ENCODE measurements at places on chromosomes 2 and 18. TPM values are rescaled to one million over a fixed set of nuclear protein-coding genes. Genes with fewer than 3 reads are reported as not detected.

The RTP5 gene
- not detected for total RNA-seq

The CYP20A1 gene
- 18.9 TPM for total RNA-seq

The NEB gene
- not detected for total RNA-seq

The PLGLB2 gene
- total RNA-seq = 0.47 TPM

The MLPH gene
- 31.9 TPM for total RNA-seq

The ADRA2B gene
- not detected for total RNA-seq

The NETO1 gene
- not detected for total RNA-seq

The FTCDNL1 gene
- total RNA-seq = 0.71 TPM

The BOLL gene
- total RNA-seq = not detected

The UGT1A7 gene
- total RNA-seq = not detected

DNA sequence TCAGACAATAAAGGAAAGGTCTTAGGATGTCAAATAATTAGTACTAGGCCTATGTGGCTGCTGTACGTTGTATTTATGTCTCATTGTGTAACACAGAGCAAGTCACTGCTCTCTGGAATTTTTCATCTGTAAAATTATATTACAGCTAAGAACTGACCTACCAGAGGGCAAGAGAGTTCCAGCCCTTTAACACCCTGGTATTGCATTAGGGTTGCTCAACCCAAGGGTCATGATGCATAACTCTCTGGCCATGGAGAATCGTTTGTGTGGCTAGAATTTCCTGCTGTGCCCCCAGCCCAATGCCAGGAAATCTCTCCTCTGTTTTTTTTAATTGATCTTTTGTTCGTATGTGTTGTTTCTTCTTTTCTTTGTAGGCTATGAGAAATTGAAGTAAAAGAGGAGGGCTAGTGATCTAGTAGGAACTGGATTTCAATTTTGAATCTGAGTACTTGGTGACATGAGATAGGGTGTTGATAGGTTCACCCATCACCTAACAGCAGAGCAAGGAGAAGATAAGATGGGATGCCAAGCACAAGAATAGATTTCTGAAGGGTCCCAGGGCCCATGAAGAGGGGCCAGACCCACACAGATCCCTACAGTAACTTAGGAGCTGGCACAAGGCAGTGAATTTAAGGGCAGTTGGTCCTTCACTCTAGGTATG is 571.2 kb upstream of the TNP1 start:
- no peak overlapping the region for H3K27ac ChIP-seq
- H3K4me3 ChIP-seq = no peak overlapping the region
- peaks cover 1% of the 10 kb centered on the region for H3K27me3 ChIP-seq
- H3K36me3 ChIP-seq = no peaks in the 10 kb centered on the region

DNA sequence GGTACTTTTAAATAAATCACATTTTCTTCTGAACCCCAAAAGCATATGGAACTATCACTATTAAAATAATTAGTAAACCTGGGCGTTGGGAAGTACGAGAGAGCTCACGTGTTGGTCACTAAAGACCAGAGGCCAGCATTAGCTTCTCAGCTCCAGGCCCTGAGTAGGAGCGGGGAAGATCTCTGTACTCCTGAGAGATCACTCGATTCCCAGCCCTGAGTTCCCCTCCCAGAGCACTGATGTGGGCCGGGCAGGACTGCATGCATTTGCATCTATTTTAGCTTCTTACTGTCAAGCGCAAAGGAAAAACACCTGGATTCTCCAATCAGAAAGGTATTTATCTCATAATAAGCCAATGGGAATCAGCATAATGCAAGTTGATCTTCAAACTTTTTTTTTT is 6.2 kb downstream of the PXDN start:
- peak overlapping the region; percentile 94 for H3K27ac ChIP-seq
- H3K4me1 ChIP-seq = peaks cover 80% of the 10 kb centered on the region
- peaks cover 6% of the 10 kb centered on the region for H3K27me3 ChIP-seq
- 0 out of 2 replicates have a peak overlapping the region, but pooled peaks have one; percentile 5 for H3K4me3 ChIP-seq
- DNase-seq = no peak
- H3K36me3 ChIP-seq = peaks cover 52% of the 10 kb centered on the region

GRCh38 chr2:44671916-44672315 is 269.6 kb upstream of the SIX3 start:
- no peak for DNase-seq
- no peaks in the 10 kb centered on the region for H3K4me1 ChIP-seq
- H3K27ac ChIP-seq = no peak overlapping the region
- H3K4me3 ChIP-seq = no peak overlapping the region
- H3K27me3 ChIP-seq = no peaks in the 10 kb centered on the region
- no peaks in the 10 kb centered on the region for H3K36me3 ChIP-seq

GRCh38 chr2:30195016-30195415 is 36.3 kb upstream of the LBH start:
- H3K4me3 ChIP-seq = no peak overlapping the region
- peaks cover 13% of the 10 kb centered on the region for H3K27me3 ChIP-seq
- no peak for DNase-seq
- peaks cover 17% of the 10 kb centered on the region for H3K4me1 ChIP-seq
- no peak overlapping the region for H3K27ac ChIP-seq

DNA sequence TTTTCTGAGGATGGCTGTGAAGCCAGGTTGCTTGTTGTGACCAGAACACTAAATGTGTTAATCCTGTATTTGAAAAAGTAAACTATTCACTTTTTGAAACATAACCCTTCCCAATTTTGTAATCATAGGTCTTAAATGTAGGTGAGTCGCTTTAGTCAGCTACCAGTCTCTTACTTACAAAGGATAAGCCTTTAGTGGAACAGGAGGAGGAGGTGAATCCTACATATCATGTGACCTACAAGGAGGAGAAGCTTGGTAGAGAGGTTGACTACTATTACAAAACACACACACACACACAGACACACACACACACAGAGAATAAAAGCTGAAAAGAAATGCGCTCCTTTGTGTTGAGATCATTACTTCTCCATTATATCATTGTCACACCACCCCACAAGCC is 59.9 kb upstream of the SPAG16 start:
- H3K4me3 ChIP-seq = no peak overlapping the region
- H3K27ac ChIP-seq = no peak overlapping the region
- H3K36me3 ChIP-seq = no peaks in the 10 kb centered on the region

DNA sequence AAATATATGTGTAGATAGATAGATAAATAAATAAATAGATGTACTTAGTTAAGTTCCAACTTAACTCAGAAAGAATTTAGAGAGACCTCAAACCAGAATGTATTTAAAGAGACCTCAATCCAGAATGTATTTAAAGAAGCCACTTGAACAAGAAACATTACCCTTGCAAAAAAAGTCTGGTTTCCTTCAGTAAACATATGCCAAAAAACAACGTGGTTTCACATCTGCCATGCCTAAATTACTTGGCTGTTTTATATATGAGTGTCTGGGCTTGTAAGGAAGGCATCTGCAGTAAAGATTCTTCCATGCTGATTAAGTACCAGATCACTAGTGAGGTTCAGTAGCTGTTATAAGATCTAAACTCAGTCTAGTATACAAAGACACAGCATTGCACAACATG is 29.1 kb upstream of the RPE start:
- no peak overlapping the region for H3K27ac ChIP-seq
- no peaks in the 10 kb centered on the region for H3K4me1 ChIP-seq
- peak; percentile 4 for DNase-seq
- H3K36me3 ChIP-seq = no peaks in the 10 kb centered on the region
- H3K27me3 ChIP-seq = peaks cover 2% of the 10 kb centered on the region
- H3K4me3 ChIP-seq = no peak overlapping the region

DNA sequence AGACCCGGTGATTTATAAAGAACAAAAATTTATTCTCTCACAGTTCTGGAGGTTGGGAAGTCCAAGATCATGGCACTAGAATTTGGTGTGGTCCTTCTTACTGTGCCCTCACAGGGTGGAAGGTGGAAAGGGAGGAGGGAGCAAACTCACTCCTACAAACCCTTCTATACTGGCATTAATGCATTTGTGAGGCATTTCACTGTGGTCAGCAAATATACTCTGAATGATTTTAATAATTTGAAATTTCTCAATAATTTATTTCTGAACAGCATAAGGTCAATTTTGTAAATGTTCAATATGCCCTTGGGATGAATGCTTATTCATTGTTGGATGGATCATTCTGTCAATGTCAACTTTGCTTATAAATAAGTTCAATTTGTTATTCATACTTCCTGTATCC is 120.6 kb downstream of the GATA6 start:
- H3K4me1 ChIP-seq = peaks cover 8% of the 10 kb centered on the region
- H3K36me3 ChIP-seq = no peaks in the 10 kb centered on the region
- DNase-seq = no peak
- H3K4me3 ChIP-seq = no peak overlapping the region

DNA sequence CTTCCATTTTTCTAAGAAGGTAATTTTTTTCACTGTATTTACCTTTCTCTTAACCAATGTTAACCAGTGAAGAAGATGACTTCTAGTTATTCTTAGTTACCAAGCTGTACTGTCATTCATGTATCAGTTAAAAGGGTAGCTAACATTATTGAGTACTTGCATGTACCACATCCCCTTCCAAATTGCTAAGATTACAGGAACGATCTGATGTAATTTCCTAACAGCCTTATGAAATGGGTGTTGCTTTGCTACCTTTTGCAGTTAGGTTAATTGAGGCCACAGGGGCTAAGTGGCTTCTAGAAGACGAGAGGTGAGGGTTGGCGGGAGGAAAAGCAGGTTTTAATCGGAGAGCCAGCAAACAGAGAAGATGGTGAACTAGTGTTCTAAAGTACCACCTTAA is 1.8 kb upstream of the SULT6B1 start:
- H3K27me3 ChIP-seq = peaks cover 14% of the 10 kb centered on the region
- H3K36me3 ChIP-seq = no peaks in the 10 kb centered on the region
- DNase-seq = no peak
- H3K4me1 ChIP-seq = peaks cover 18% of the 10 kb centered on the region

DNA sequence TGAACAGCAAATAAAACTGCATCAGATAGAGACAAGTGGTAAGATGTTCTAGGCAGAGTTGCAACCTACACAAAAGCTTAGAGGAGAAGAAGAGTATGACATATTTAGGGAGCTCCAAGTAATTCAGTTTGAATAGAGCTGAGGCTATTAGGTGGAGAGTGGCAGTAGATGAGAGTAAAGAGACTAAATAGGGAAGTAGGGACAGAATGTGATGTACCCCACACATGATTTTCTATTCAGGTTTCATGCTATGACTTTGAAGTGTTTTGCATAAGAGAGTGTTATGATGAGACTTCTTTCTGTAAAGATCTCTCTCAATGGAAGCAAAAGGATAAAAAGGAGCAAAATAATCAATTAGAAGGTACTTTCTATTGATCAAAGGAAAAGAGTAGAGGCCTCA is 206.8 kb upstream of the ERBB4 start:
- no peaks in the 10 kb centered on the region for H3K27me3 ChIP-seq
- no peak for DNase-seq
- H3K36me3 ChIP-seq = no peaks in the 10 kb centered on the region

DNA sequence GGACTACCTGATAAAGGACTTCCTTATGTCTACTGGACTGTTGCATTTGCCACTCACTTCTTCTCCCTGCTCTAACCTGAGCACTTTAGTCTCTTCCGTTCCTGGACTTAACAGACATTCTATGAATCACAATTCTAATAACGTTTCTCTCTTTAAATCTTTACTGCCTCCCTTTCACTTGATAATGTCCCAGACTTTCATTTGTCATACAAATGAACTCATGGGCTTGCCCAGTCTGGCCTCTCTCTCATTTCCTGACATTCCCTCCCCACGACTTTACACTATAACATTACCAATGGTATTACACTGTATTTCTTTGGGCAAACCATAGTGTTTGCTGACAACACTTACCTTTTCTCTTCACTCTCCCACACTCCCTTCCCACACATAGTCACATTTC is 540.7 kb upstream of the TMEFF2 start:
- no peak overlapping the region for H3K27ac ChIP-seq
- H3K27me3 ChIP-seq = no peaks in the 10 kb centered on the region
- H3K4me1 ChIP-seq = no peaks in the 10 kb centered on the region
- no peak overlapping the region for H3K4me3 ChIP-seq

DNA sequence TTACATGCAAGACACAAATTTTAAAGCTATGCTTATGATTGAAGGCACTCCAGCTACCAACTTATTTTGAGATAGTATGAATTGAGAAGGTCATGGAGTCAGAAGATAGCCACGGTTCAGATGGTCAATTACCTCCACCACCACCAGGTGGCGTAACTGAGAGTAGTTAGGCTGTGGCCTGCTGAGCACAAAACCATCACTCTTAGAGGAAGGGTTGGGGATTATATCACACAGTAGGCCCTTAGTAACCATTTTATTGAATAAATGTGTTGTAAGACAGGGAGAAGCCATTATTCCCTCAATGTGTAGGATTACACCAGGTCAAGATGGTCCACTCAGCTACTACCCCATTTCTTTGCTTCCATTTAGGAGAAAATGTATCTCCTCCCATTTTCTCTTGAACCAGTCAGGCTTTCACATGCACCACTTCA is 18.8 kb downstream of the KLHL41 start:
- DNase-seq = peak; percentile 43
- H3K4me3 ChIP-seq = no peak overlapping the region
- H3K4me1 ChIP-seq = peaks cover 9% of the 10 kb centered on the region
- H3K36me3 ChIP-seq = no peaks in the 10 kb centered on the region
- no peaks in the 10 kb centered on the region for H3K27me3 ChIP-seq

GRCh38 chr2:46328291-46328690 is 31.1 kb downstream of the EPAS1 start:
- no peak overlapping the region for H3K4me3 ChIP-seq
- peaks cover 97% of the 10 kb centered on the region for H3K4me1 ChIP-seq
- H3K27me3 ChIP-seq = peaks cover 2% of the 10 kb centered on the region
- peaks cover 3% of the 10 kb centered on the region for H3K36me3 ChIP-seq
- no peak for DNase-seq
- H3K27ac ChIP-seq = no peak overlapping the region

DNA sequence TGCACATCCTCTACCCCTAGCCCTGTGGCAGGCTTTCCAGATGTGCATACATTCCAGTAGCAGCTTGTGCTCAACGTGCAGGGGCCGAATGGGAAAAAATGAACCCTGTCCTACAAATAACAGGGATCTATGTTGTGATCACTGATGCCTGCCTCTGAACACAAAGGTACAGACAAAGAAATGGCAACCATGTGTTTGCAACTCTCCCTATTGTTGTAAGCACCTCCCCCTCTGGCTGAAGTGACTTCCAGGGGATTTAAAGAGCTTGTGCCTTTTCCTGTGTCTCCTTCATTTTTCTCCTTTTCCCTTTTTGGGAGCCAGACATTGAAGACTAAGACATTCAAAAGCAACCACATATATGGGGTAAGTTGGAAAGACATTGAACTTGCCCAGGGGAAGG is 21.6 kb downstream of the ARHGAP25 start:
- H3K4me3 ChIP-seq = no peak overlapping the region
- DNase-seq = no peak
- H3K27ac ChIP-seq = no peak overlapping the region
- peaks cover 15% of the 10 kb centered on the region for H3K4me1 ChIP-seq
- no peaks in the 10 kb centered on the region for H3K36me3 ChIP-seq

DNA sequence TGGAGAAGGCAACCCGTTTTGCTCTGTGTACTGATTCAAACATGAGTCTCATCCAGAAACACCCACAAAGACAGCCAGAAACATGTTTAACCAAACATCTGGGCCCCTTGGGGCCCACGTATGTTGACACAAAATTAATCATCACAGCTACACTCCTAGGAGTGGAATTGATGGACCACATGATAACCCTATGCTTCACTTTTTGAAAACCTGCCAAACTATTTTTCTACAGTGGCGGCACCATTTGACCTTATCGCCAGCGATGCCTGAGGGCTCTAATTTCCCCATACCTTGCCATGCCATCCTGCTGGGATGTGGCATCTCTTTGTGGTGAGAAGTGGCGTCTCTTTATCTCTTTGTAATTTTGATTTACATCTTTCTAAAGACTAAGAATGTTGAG is 38.5 kb downstream of the PSMG2 start:
- peaks cover 56% of the 10 kb centered on the region for H3K4me1 ChIP-seq
- H3K36me3 ChIP-seq = no peaks in the 10 kb centered on the region
- DNase-seq = peak; percentile 91
- peak overlapping the region; percentile 92 for H3K27ac ChIP-seq
- H3K27me3 ChIP-seq = no peaks in the 10 kb centered on the region

- H3K4me1 ChIP-seq = no peaks in the 10 kb centered on the region
- no peak for DNase-seq
- H3K36me3 ChIP-seq = no peaks in the 10 kb centered on the region
These were observed 456.4 kb downstream of the SETBP1 start for GRCh38 chr18:45137087-45137419.
